Umbilical cord (tissue), 2 donors: ENCODE measurements at places on chromosomes 2 and 18. TPM values are rescaled to one million over a fixed set of nuclear protein-coding genes. Genes with fewer than 3 reads are reported as not detected.

- DNase-seq = no peak
Observed at GRCh38 chr2:211457325-211457724, 900.9 kb downstream of the CPS1 start.

DNA sequence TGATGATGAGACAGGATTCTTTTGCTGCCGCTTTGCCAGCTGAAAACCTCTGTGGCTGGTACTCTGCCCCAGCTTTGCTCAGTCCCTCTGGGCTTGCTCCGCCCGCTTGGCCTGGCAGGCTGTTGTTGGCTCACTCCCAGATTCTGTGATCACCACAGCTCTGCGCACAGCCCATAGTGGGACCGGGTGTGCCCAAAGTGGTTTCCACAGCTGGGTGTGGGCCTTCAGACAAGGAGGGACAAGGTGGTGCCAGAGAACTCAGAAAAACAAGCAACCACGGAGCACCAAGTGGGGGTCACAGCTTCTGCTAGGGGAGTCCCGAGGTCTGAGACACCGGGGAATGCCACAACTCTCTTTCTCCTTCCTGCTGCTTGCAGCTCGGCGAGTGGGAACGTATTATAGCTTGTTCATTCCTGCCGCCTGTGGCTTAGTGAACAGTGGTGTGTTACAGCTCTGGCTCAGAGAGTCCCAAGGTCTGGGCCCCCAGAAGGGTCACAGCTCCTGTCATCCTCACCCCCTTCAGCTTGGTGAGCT lies 9.2 kb upstream of the KYNU start:
- peak; percentile 5 for DNase-seq

DNA sequence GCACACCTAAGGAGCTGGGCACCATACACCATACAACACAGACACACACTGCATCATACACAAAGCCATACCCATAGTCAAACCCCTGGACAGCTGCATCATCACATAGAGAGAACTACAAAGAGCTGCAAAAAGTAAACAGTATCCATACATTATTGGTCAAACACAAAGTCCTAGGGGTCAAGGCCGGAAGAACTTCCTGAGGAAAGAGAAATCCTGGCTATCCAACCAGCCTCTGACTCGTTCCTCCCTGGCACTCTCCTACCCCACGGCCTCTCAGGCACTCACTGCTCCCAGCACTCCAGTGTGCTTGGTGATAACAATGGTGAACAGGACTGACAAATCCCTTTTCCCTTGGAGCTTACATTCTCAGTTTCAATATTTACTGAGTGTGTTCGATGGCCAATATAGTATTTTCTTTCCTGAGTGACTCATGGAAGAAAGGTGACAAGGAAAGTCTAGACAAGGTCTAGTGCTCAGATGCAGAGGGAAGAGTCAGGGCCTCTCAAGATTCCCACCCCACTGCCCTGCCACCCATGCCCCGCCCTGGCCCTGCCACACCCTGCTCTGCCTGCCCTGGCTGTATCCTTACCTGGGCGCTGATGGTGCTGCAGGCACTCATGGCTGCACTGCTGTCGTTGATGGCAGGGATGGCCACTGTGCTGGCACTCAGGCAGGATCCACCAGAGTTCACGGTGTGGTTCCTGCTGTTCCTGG lies 3.4 kb downstream of the CFAP65 start:
- no peak for DNase-seq

GRCh38 chr2:42202634-42203008 lies 33.5 kb downstream of the EML4 start:
- DNase-seq = no peak

DNA sequence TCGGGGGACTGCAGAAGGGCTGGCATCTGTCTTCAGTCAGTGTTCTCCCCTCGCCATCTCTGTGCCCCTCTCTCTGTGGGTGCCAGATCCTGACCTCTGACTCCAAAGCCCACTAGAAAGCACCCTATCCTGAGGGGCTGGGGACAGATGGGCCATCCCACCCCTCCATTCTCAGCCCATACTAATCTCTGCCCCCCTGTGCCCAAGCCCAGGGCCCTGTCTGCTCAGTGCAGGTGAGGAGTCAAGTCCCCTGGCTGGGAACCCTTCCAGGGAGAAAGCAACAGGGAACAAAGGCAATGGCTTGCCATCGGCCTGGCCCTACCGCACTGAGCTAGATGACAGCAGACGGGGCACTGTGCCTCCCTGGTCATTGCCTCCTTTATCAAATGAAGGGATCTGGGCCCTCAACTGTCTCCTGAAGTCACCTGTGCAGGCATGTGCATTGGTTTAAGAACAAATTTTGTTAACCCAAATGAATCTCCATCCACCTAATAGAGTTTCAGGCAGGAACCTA lies 42.7 kb upstream of the ID2 start:
- DNase-seq = no peak

DNA sequence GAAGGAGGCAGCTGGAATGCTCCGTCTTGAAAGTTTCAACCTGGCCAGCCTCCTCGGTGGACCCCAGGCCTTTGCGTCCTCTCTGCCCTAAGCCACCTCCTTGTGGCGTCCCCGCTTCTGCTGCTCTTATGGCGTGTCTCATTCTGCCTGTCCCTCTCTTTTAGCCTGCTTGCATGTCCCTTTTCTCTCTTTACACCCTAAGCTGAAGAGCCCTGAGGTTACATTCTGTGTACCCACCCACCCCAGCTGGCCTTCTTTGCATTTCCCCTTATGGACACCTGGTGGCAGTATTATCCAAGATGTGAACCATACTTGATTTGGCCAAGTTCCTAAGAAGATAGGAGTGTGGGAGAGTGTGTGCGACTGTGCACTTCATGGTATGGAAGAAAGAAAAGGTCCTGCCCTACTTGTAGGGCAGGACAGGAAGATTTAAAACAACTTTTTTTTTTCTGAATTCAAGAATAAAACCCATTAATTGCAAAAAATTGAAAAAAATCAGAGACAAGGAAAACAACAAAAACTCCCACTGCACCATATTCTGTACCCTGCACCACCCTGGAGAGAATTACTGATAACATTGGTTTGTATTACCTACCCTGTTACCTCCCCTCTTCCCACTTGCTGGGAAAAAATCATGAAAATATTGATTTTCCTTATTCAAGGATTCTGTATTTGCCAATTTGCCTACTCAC lies 77.4 kb downstream of the DYSF start:
- peak; percentile 32 for DNase-seq

- no peak for DNase-seq
Observed at GRCh38 chr2:32752205-32752604, 124.4 kb downstream of the TTC27 start.

GRCh38 chr2:71064754-71065621 lies 3.5 kb upstream of the NAGK start:
- DNase-seq = peak; percentile 45

DNA sequence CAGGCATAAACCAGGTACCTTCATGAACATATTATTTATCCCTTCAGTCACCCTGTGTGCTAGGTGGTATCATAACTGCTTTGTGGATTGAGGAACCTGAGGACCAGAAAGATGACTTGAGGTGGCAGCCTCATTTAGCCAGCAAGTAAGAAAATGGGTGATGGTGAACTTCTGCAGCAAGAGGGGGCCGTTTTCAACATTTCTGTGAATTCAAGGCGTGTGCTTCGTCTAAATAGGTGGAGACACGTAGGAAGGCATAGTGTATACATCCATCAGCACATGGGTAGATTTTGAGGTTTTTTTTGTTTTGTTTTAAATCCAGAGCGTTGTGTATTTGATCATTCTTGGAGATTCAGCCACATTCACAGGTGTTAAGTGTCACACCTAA lies 118.7 kb downstream of the SPTBN1 start:
- DNase-seq = no peak

DNA sequence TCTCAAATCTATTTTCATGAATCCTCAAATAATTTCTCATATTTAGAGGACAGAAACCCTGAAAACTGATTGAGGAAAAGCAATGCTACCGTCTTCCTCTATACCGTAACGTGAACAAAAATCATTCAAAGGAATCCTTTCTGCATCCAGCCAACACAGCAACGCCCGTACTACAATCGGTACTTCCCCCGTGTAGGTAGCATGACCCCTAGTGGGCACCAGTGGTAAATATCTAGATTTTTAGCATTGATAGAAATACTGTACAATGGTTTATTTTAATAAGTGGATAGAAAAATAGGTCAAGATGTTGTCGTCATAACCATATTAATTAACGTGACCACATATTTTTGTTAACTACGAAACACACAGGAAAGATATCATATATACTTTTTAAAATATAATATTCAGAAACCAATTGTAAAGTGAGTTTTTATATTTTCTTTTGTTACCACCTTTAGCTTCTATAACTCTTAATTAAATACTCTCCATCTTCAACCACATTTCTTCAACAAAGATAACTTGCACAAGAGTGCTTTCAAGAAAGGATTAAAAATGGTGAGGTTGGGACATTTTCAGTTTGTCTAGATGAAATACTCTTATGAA lies 194.1 kb downstream of the SS18 start:
- peak; percentile 57 for DNase-seq

DNA sequence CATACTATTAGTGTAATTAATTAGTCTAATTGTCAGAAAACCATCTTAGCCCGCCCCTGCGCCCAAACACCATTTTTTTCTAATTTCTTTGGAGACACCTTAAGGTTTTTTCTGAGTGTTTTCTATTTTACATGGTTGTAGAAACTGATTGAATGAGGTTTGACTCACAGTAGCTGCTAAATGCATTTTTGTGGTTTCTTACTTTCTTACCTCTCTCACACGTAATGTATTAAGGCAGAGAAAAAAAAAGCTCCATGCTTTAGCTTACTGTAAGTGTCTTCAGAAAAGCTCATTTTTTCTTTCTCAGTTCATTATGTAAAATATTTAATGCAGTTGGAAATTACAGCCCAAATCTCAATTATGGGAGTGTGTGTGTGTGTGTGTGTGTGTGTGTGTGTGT lies 548.5 kb upstream of the LRRTM4 start:
- DNase-seq = no peak

DNA sequence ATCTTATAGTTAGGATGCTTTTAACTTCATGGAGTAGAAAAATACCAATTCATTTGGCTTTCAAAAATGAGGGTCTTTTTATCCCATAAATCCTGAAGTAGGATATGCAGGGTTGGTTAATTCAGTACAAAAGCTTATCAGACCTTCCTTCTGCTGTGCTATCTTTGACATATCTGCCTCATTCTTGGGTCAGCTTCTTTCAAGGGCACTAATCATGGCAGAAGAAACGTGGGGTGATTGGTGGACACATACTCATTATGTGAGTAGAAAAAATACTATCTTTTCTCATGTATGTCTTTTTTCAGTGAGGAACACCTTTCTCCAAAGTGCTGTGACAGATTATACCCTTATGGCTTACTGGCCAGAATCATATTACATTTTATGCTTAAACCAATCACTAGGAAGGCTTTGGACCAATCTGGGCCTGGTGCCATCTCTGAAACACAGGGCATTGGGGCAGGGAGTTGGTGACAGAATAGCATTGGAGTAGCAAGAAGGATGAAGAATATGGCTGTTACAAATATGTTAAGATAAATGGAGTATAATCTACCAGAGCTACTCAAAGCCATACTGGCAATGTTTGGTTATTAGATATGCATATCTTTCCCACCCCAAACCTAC lies 10.1 kb downstream of the UGP2 start:
- no peak for DNase-seq

GRCh38 chr2:222146488-222146887 lies 152.3 kb downstream of the PAX3 start:
- no peak for DNase-seq

DNA sequence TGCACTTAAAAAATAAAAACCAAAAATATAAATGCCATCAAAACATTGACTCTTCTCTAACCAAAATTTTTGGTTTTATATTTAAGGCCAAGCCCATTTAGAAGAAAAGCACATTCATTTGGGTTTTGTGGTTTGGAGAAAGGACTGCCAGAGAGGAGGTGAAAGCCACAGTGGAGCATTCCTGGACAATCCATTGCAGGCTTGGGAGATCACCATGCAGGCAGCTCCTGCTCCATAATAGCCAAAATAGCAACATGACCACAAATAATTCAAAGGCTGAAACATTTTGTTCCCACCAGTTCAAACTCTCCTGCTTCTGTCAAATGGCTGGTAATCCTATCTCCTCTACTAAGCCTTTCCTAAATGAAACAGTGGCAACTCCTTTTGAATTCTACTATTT lies 73.5 kb downstream of the GALNT3 start:
- no peak for DNase-seq

DNA sequence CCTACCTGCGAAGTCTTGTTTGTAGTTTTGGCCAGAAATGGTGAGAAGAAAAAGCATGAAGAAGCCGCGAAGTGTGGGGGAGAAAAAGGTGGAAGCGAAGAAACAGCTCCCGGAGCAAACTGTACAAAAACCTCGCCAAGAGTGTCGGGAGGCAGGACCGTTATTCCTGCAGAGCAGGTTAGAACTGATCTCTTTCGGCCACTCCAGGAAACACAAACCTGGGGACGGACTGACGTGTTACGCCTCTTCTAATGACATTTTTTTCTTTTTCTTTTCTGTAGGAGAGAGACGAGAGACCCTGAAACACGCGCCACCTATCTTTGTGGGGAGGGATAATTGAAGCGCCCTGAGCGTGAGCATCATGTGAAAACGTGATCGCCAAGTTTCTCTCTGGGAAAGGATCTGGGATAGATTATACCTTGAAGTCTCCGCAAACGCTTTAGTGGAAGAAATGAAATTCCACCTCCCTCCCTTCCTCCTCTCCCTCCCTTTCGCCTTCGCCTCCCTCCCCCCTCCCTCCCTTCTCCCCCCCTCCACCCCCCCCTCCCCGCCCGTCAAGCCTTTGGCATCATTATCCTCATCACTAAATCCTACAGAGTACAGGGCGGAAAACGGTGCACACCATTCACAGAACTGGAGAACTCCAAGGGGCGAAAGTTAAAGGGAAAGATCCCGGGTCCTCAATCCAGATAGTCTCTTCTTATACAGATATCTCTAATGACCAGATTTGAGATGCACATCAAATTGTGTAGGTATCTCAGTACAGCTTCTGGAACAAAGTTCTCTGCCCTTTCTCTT lies at the start of gene ZEB2:
TSS of gene ZEB2 (minus strand) at position 186 of the 798 bp plus-strand sequence. CDS start 2,769 bp downstream, outside the sequence.
- peak; percentile 93 for DNase-seq

- DNase-seq = no peak
Observed at GRCh38 chr2:9388950-9389911, 34.1 kb downstream of the ITGB1BP1 start.

AGXT gene
- 0.48 TPM for total RNA-seq

C2orf80 gene
- not detected for total RNA-seq

EMILIN1 gene
- 287 TPM for total RNA-seq

CAVIN2 gene
- total RNA-seq = 16.4 TPM

OTX1 gene
- 4.8 TPM for total RNA-seq
